ENCODE measurements at places on chromosomes 12 and 14.

GRCh38 chr12:66851134-66851533, 172.3 kb upstream of the GRIP1 start:
- DNase-seq = no peak

DNA sequence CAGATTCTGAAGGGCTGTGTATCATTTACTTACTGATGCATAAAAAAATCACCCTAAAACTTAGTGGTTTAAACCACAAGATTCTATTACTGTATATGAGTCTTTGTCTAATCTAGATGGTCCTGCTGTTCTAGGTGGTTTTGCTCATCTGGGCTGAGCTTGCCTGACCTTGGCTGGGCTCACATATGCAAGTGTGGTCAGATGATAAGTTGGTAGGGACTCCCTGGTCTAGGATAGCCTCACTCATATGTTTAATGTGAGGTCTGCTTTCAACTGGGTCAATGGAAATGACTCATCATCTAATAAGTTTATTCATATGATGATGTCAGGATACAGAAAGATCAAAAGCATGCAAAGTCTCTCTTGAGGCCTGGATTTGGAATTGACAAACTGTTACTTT, 887.8 kb downstream of the TRHDE start:
- DNase-seq = no peak

DNA sequence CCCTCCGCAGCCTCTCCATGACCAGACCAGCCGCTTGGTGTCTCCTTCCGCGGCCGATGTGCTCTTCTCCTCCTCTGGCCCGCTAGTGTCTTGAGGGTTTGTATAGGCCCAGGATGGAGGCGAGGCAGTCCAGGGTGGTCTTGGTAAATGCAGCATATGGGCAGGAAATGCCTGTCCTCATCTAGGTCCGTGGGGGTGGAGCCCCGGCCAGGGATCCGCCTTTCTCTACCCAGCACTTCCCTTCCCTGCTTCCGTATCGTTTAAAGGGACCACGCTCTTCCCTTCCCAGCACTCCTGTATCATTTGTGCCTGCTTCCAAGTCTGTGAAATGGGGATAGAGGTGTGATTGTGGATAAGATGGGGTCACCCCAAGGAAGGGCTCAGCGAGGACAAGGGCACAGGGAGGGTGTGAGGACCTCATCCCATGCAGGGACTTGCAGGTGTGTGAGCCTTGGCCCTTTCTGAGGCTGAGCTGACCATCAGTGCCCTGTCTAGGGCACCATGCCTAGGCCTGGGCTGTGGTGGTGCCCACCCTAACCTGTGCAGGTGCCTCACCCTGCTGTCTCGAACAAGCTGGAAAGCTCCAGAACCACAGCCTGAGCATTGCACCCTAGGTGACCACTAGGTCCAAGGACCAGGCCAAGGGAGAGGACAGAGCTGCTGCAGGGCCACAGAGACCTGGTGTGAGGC, 326.8 kb upstream of the RTL1 start:
- DNase-seq = no peak

GRCh38 chr12:62659453-62660295, 193.0 kb downstream of the MON2 start:
- DNase-seq = no peak

GRCh38 chr12:12839873-12840579, 26.9 kb downstream of the DDX47 start:
- DNase-seq = no peak

GRCh38 chr12:131700271-131700670, 10.6 kb upstream of the SFSWAP start:
- DNase-seq = no peak

GRCh38 chr12:119235197-119235751, 56.5 kb downstream of the HSPB8 start:
- DNase-seq = no peak

GRCh38 chr12:122326586-122326985, 60.3 kb upstream of the VPS33A start:
- no peak for DNase-seq

DNA sequence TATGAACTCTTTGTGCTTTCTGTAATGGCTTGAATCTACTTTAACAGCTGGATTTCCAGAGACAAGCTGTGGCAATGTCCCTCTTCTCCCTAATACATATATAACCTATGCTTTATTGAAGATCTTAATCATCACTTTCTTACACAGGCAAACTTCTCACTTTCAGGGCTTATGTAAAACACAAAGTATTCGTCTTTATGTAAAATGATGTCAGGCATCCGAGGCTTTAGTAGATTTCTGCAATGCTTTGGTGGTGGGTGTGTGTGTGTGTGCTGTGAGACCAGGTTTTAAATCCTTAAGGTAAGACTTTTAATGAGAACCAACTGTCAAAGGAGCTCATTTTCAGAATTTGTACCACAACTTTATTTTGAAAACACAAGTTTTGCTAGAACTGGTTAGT, 70.0 kb upstream of the HMGA2 start:
- DNase-seq = no peak

DNA sequence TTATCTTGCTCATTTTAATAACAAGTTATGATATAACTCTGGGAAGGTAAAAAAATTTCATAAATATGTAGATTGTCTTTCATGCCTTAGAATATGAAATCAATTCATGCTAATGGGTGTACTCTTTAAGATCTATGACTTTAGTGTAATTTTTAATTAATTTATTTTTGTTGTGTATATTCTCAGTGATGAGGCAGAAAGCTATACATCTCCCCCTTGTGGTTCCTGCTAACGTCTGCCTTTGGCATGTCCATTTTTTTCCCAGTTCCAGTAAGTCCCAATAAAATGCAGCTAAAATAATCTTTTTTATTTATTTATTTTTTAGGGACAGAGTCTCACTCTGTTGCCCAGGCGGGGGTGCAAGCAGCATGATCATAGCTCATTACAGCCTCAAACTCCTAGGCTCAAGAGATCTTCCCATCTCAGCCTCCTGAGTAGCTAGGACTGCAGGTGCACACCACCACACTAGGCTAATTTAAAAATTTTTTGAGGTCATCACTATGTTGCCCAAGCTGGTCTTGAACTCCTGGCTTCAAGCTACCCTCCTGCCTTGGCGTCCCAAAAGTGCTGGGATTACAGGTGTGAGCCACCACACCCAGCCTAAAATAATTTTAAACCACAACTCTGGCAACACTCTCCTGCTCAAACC, 3.3 kb upstream of the CHURC1 start:
- no peak for DNase-seq

- DNase-seq = no peak
Measured at GRCh38 chr12:22160396-22161003, 114.5 kb downstream of the CMAS start.

Data from stimulated activated CD8-positive, alpha-beta memory T cell treated with anti-CD3 and anti-CD28 coated beads, Interleukin-4, amount 100 ng/mL, for 1 hour (primary cell).